ENCODE measurements at places on chromosomes 6 and 20.

- no peak for DNase-seq
Observed at GRCh38 chr6:53179961-53180651, 31.5 kb upstream of the GCM1 start.

GRCh38 chr20:50023116-50023805 lies 40.5 kb downstream of the SNAI1 start:
- no peak for DNase-seq

DNA sequence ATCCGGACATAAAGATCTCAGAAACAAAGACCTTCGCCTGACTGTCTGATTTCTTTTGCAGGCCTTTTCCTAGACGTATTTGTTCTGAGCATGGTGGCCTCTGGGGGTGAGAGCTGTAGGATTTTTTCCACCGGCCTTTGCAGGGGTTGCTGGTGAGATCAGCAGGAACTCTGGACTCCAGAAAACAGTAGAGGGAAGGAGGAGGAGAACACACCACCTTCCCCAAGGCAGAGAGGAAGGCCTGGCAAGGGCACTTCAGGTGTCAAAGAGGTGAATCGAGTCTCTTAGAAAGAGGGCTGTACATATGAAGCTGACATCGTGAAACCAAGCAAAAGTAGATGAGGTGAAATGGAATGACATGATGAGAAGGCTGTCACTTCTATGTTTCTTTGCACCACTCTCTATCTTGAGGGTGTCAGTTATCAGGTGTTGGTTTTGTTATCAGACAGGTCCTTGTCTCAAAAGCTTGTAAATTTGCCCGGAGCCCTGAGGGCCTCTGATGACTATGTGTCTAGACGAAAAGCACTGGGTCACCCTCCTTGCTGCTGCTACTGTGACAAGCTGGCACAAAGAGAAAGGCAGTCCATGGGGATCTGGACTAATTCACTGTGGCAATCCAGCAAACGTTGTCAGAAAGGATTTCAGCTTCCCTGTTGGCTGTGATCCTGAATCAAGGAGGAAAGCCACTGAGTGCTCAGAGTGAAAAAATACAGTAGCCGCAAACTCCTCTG lies 91.3 kb upstream of the MAP3K7 start:
- no peak for DNase-seq

DNA sequence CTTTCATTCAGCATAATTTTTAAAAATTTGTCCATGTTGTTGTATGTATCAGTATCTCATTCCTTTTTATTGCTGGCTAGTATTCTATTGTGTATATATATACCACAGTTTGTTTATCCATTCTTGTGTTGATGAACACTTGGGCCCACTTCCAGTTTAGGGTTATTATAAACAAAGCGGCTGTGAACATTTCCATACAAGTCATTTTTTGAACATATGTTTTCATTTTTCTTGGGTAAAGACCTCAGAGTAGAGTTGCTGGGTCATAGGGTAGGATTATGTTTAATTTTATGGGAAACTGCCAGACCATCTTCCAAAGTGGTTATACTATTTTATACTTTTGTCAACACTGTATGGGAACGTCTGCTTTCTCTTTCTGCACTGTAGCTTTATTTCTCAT lies 55.3 kb downstream of the RBM24 start:
- no peak for DNase-seq

DNA sequence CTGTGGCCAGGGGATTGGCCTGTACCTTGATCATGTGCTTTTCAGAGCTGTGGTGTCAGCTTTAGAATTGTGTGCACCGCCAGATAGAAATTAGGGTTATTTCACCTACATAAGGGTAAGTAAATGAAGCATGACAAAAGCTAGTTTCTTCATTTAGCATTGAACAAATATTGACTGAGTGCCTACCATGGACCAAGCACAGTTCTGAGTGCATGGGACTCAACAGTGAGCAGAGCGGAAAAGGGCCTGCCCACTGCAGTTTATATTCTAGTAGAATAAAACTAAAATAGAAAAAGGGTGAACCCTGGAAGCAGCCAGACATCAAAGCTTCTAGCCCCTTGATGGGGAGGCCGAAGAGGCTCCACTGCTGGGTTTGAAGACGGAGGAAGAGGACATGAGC lies 25.6 kb downstream of the ECT2L start:
- DNase-seq = no peak

DNA sequence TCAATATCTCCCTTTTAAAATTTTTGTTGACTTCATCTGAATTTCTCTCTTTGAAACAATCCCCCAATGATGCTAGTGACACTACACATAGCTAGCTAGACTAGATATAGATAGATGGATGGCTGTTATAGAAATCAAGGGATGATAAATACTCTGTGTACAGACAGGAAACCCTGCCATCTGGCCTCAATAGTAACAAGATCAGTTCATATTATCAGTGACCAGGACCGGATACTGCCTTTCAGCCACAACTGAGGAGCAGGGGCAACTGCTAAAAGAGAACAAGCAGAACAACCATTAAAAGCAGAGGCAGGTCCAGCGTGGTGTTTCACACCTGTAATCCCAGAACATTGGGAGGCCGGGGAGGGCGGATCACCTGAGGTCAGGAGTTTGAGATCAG lies 118.3 kb upstream of the FAM184A start:
- no peak for DNase-seq

DNA sequence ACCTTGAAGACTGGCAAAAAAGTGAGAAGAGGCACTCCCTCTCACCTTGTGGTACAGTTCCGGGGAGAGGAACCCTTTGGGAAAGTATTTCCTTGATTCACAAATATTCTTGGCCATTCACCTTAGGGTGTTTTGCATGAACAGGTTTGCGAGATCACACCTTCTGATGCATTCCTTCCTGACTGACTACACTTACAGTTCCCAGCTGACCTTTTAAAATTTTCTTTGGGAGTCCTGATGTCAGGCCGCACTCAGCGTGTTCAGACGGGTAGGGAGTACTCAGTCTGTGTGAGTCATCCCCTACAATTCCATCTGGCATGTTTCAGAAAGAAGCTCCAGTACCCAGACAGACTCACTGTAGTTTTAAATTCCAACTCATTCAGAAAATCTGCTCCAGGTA lies 1.7 kb downstream of the ADGRF4 start:
- no peak for DNase-seq

DNA sequence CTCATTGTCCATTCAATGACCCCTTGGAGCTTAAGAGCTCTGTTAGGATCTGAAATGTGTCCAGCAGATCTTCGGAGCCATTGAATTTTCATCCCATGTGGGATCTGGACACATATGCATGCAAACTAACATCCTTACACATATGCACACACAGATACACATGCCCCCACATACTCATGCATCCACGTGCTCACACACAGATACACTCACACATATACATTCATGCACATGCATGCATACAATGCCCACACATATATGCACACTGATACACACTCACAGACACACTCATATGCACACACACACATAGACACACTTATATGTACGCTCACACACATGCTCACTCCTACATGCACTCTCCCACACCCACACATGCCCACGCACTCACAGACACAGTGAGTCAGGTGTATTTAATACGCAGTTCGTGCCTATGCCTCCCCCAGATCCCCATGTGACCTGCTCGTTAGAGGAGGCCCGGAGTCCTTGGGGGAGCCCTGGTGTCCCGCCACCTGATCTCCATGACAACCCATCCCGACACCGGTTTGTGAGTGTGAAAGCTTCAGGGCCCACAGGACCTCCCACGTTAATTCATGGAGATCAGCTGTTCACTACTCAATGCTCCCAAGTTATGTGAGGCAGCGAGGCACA lies 121.9 kb upstream of the SULF2 start:
- DNase-seq = no peak

DNA sequence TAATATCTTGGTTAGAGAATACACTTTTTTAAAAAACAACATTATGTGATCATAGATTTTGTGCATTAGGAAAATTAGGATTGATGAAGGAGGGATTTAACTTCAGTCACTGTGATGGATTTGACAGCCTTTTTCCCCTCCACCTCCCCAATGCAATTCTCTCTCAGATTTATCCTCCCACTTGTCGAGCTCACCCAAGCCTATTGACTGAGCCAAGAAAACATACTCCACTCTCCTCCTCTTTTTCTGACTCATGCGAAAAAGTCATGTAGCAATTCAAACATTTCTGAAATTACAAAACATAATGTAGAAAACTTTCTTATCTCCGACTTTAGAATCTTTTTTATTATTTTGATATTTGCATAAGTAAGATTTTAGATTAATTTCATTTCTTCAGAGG lies 24.1 kb downstream of the KLHL32 start:
- no peak for DNase-seq

DNA sequence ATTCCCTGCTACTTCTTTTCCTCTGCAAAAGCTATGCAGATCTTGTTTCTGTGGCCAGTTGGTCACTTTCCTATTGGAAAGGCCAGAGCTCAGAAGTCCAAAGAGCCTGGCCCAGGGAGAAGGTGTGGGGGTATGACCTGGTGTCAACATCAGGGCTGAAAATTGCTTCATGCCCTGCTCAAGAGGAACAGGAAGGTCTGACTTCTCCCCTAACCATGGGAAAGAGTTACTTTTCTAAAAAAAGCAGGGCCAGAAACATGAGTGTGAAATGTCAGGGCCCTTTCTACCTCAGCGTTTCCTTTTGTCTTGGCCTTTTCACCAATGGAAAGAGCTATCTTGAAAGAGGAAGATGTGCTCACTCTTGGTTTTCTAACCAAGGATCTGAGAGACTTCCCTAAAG lies 117.4 kb downstream of the MAFB start:
- DNase-seq = no peak

DNA sequence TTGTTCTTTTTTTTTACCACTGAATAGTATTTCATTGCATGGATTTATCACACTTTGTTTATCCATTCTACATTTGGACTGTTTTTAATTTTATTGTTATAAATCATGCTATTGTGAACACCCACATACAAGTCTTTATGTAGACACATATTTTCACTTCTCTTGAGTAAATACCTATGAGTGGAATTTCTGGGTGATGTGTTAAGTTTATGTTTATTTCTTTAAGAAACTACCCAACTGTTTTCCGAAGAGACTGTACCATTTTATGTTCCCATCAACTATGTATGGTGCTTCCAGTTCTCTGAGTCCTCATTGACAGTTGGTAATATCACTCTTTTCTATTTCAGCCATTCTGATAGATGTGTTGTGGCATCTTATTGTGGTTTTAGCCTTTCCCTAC lies 54.0 kb downstream of the RIN2 start:
- no peak for DNase-seq

DNA sequence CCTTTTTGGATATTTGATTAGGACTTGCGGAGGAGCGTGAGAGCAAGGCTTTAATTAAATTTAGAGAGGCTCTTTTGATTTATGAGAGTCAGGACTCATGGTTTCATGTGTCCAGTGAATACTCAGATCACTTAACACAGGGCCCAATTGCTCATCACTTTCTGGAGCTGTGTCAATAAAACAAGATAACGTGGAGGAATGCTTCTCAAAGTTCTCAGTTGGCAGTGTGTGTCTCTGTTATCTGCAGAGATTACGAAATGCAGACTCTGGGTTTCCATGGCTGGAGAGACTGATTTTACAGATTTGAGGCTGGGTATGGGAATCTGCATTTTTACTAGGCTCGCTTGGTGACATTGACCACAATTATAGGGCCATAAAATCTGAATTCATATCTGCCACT lies 335.8 kb upstream of the FLRT3 start:
- no peak for DNase-seq

GRCh38 chr6:145882121-145882531 lies 67.5 kb upstream of the FBXO30 start:
- no peak for DNase-seq

- no peak for DNase-seq
Observed at GRCh38 chr6:108941859-108942258, 93.6 kb downstream of the ARMC2 start.

- no peak for DNase-seq
Observed at GRCh38 chr6:22954749-22955385, 385.5 kb downstream of the HDGFL1 start.

Measured in activated T-helper 1 cell treated with Interleukin-2 at 50 U/mL for 16 hours (primary cell).